Glomerular endothelial cell (primary cell): ENCODE measurements at places on chromosomes 6 and 20. TPM values are rescaled to one million over a fixed set of nuclear protein-coding genes. Genes with fewer than 3 reads are reported as not detected.

- DNase-seq: no peak
Measured at GRCh38 chr20:8227293-8227692, 95.2 kb downstream of the PLCB1 start.

DNA sequence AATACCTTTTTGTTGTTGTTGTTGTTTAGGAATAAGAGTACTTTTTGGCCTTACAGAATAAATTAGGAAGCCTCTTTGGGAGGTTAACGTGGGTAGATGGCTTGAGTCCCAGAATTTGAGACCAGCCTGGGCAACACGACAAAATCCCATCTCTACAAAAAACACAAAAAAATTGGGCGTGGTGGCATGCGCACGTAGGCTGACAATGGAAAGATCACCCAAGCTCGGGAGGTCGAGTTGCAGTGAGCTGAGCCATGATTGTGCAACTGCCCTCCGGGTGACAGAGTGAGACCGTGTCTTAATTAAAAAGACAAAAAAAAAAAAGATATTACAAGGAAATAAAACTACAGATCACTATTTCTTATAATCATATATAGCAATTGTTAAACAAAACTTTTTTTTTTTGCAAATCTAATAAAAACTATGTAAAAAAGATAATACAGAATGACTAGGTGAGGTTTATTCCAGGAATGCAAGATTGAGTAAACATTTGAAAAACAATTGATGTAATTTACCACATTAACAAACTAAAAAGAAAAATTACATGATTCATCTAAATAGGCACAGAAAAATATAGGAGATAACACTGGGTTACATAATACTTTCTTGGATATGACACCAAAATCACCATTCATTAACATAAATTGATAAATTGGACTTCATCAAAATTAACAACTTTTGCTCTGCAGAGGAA, 43.6 kb upstream of the ASCC3 start:
- DNase-seq: no peak

DNA sequence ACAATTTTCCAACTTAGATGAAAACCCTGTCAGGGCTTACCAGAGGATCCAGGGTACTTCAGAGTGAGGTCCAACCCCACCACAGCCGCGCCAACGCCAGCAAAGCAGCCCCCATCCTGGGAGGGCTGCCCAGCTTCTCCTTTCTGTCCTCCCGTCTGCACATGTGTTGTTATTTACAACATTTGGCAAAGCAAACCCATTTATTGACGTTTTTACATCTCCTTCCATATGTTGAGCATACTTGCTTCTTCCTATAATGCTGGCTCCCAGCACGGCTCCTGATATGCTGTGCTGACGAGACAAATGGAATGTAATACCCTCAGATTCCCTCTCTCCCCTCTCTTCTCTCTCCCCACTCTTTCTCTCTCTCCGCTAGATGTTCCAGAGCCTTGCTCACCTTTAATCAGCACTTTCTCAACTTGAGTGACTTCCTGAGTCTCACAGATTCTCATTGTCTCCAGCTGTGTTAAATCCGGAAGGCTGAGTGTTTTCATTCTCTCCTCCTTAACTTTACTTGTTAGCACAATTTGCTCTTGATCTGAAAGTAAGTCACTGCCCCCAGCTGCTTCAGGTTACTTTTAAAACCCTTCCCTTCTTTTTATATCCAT, 22.7 kb downstream of the RCAN2 start:
- DNase-seq: no peak

GRCh38 chr6:145736661-145737144, 1.4 kb upstream of the EPM2A start:
- no peak for DNase-seq

- no peak for DNase-seq
Measured at GRCh38 chr6:39076623-39077535, 28.3 kb downstream of the GLP1R start.

- DNase-seq: no peak
Measured at GRCh38 chr20:19552221-19553180, 205.6 kb upstream of the RIN2 start.

DNA sequence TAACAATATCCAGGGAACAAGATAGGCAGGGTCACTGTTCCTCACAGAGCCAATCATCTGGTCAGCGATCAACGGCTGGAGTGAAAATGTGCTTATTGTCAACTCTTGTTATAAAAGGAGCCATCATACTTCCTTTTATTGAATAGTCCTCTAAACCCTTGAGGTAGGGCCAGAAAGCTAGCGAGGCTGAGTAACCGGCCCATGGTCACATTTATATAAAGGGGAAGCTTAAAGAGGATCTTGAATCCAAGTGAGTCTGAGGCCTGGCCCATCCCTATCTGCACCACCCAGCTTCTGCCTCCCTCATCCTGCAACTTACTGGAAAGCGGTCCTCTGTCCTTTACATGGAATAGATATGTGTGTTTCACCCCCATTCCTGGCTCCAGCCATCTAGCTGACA, 9.5 kb downstream of the PHACTR3 start:
- no peak for DNase-seq

DNA sequence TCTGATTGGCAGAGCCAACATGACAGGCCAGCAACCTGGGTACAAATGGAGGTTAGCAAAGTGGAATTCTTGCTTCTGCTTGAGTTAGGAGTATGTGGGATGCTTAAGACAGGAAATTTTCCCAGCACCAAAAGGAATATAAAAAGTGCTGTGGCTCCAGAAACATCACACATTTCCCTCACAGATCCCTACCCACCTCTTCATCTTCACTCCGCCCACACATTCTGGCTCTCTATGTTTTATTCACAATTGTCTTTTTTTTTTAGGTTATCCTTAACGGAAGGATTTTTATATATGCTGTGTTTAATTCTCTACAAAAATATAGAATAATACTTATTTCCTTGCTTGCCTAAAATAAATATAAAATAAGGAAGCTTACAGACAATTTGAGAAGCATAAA, 563.3 kb upstream of the HS3ST5 start:
- DNase-seq: no peak

- DNase-seq: no peak
Measured at GRCh38 chr20:23362392-23363256, 642 bp downstream of the GZF1 start.

GRCh38 chr6:25329982-25330381, 50.8 kb downstream of the CARMIL1 start:
- DNase-seq: no peak

DNA sequence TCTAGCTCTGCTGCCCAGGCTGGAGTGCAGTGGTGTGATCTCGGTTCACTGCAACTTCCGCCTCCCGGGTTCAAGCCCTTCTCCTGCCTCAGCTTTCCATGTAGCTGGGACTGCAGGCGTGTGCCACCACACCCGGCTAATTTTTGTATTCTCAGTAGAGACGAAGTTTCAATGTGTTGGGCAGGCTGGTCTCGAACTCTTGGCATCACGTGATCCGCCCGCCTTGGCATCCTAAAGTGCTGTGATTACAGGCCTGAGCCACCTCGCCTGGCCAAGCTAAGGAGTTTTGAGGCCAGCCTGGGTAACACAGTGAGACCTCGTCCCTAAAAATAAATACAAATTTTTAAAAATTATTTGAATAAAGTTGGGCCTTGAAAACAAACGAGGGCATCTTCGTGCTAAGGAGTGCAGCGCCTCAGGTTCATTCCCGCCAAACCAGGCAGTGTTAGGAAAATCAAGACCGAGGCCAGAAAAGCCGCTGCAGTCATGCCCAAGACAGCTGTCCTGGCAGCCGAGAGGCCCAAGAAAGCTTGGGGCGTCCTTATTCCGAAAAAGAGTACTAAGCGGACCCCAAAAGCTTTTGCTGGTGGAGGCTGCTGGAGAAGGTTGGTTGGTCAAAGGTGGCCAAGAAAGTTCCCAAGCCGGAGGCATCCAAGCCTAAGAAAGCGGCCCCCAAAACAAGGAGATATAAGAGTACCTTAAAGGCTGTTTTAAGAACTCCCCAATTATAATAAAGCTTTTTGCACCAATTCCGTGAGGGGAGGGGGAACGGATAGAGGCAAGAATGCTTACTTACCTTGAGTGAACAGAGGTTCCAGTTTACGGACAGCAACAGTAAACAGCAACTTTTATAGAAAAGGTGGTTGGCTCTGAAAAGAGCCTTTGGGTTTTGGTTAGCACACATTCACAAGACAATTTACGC, 109.0 kb downstream of the HFE start:
- no peak for DNase-seq

DNA sequence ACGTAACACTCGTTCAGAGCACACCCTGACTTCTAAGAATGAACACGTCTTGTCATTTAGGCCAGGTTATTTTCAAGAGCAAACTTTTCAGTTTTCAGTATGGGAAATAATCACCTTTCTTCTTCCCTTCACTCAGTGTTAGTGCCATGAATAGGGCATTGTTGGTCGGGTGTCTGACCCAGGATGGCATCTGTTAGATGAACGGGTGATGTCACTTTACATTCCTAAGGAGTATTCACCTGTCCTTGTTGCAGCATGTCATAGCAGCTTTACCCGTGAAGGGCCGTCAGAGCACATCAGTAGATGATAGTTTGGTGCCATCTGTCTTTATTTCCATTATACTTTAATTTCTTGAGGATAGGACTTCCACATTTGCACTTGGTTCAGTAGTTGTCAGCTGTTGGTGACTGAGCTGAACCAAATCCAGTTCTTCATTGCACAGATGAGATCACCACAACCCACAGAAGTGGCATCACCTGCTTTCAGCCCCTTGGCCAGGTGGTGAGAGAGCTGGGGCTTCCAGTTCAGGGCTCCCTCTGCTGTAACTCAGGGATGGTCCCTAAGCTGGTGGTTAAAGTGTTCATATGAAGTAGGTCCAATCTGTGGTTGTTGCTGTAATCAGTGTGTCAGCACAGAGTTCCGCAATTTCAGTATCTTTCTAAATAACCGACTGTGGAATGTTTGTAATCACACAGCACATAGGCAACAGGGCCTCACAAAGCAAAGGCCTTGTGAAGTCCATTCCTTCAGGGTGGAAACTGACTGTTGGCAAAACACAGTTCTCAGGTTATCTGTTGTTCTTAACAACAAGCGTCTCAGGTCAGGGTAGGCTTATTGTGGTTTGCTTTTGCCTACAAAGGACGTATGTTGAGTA, 68.2 kb downstream of the FAM120B start:
- DNase-seq: no peak

DNA sequence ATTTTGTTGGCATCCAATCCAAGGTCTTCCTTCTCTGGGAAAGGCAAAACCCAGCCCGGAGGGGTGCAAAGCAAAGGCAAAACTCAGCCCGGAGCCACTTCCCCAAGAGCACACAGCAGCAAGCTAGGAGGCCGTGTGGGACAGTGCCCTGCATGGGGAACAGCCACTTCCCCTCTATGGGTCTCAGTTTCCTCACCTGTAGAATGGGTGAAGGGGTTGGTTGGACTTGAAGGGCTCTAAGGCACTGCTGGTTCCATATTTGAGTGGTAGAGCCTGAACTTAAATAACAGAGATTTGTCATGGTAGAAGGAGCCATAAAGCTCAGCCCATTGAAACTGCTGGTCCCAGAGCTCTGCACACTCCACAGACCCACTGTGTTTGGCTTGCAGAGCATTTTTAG, 51.3 kb upstream of the CCDC167 start:
- no peak for DNase-seq

GRCh38 chr6:136051140-136051775, 198.9 kb downstream of the MTFR2 start:
- peak; percentile 97 for DNase-seq

GRCh38 chr6:54204921-54205591, 93.8 kb downstream of the MLIP start:
- no peak for DNase-seq

GRCh38 chr6:138037009-138037504, 70.2 kb downstream of the PERP start:
- no peak for DNase-seq

GRCh38 chr20:19907326-19908056, 109.7 kb upstream of the NAA20 start:
- DNase-seq: no peak

DNA sequence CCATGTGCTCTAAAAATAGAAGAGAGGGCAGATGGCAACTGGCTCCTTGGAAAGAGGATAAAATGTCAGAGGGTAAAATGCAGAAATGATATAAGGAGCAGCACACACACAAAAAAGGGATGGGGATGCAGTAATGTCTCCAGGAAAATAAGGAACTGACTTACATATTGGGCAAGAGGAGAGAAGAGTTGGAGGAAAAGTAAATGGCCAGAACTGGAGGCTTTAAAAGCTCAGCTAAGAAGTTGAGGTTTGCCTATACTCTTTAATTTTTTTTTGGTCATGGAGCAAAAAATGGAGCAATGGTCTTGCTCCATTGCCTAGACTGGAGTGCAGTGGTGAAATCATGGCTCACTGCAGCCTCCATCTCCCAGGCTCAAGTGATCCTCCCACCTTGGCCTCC, 93.7 kb downstream of the SULF2 start:
- no peak for DNase-seq

- no peak for DNase-seq
Measured at GRCh38 chr6:132993738-132994137, 179.4 kb downstream of the RPS12 start.

GRCh38 chr6:12602342-12602741, 114.2 kb upstream of the PHACTR1 start:
- no peak for DNase-seq

GRCh38 chr6:148770408-148771211, 23.8 kb downstream of the UST start:
- no peak for DNase-seq

- no peak for DNase-seq
Measured at GRCh38 chr6:125094563-125094962, 59.0 kb upstream of the TPD52L1 start.

DNA sequence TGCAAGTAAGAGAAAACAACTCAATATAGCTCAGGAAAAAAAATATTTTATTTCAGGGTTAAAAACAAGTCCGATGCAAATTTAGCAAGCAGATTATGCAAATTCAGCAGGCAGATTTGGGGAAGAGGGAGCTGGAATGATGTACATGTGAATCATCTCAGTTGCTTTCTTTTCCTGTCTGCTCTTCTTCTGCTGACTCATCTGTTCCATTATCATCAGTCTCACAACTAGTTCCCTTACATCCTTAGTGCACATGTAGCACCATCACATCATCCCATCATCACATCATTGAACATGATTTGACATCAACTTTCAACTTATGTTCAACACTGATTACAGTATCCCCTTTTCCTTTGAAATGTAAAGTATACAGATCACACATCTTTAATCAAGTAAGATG, 11.5 kb upstream of the DEFB113 start:
- DNase-seq: no peak

- no peak for DNase-seq
Measured at GRCh38 chr6:143090314-143091044, 29.8 kb downstream of the AIG1 start.

GRCh38 chr20:7389216-7389615, 551.0 kb downstream of the HAO1 start:
- DNase-seq: no peak

GRCh38 chr6:28586962-28587745, 61.5 kb downstream of the GPX5 start:
- DNase-seq: no peak

- no peak for DNase-seq
Measured at GRCh38 chr6:146886587-146887446, 288.0 kb downstream of the ADGB start.

C6orf52 gene
- total RNA-seq: 1.9 and 3.4 TPM in 2 replicates

HMGN4 gene
- total RNA-seq: 43.0 and 45.5 TPM in 2 replicates

MOG gene
- not detected in 2 replicates for total RNA-seq

UBD gene
- 9.2 and 52.4 TPM in 2 replicates for total RNA-seq

AGPAT1 gene
- total RNA-seq: 58.8 and 60.7 TPM in 2 replicates

CCN2 gene
- 551 and 1,253 TPM in 2 replicates for total RNA-seq

TNF gene
- 0.88 and 4.4 TPM in 2 replicates for total RNA-seq

CDH26 gene
- total RNA-seq: not detected in 2 replicates

PNPLA1 gene
- total RNA-seq: not detected in 2 replicates

BTNL2 gene
- not detected in 2 replicates for total RNA-seq

SYCP2L gene
- total RNA-seq: 0.29 and 0.88 TPM in 2 replicates

TMEM151B gene
- not detected in 2 replicates for total RNA-seq

C4A gene
- 1.3 and 1.8 TPM in 2 replicates for total RNA-seq

AKAP7 gene
- 3.3 and 4.2 TPM in 2 replicates for total RNA-seq

MATN4 gene
- total RNA-seq: not detected in 2 replicates
